ENCODE measurements at places on chromosomes 1 and 21.

GRCh38 chr1:56644919-56645676 lies at the start of gene PRKAA2:
Gene PRKAA2, plus strand, starts transcription at chr1:56645314. Its CDS starts 74 bp downstream, at chr1:56645388.
- DNase-seq: no peak

DNA sequence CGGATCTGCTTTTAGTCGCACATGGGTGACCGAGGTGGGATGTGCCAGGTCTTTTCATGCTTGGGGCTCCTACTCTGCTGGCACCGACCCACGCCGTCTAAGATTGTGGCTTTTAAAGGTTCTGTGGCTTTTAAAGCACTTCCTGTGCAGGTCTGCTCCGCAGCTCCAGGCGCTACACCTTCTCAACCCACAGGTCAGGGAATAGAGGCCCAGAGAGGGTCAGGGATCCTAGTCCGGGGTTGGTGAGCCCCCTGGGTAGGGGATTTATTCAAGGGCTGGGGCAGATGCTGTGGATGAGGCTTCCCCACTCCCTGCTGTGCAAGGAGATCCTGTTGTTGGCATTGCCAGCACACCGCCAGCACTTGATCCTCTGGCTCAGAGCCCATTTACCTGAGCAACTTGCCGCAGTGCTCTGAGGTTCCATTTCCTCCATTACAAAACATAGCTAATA lies 212.8 kb upstream of the RAB4A start:
- no peak for DNase-seq

- DNase-seq: no peak
Measured at GRCh38 chr1:243452092-243452491, 196.3 kb downstream of the SDCCAG8 start.

- no peak for DNase-seq
Measured at GRCh38 chr1:90753556-90753955, 36.5 kb upstream of the BARHL2 start.

GRCh38 chr1:156889802-156890580 lies 3.5 kb upstream of the PEAR1 start:
- no peak for DNase-seq

DNA sequence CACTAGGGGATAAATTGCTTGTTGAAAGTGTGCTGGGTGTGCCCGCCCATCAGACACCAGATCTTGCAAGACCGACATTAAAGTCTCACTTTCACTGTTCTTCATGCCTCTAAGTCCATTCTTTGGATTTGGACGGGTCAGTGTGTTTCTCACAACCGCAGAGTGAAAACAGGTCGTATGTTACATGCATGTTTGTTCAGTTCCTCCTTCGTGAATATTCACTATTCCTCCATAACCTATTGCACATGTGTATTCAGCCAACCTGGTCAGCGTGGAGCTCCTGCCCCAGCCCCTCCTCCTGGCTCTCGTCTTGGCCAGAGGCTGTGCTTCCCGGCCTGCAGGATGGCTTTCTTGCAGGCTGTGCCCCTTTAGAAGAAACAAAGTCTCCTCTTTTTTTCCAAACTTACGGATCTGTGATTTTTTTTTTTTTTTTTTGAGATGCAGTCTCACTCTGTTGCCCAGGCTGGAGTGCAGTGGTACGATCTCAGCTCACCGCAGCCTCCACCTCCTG lies 2.2 kb upstream of the KRTAP10-6 start:
- DNase-seq: peak; percentile 4

- DNase-seq: no peak
Measured at GRCh38 chr1:19046972-19047731, 90.7 kb upstream of the IFFO2 start.

DNA sequence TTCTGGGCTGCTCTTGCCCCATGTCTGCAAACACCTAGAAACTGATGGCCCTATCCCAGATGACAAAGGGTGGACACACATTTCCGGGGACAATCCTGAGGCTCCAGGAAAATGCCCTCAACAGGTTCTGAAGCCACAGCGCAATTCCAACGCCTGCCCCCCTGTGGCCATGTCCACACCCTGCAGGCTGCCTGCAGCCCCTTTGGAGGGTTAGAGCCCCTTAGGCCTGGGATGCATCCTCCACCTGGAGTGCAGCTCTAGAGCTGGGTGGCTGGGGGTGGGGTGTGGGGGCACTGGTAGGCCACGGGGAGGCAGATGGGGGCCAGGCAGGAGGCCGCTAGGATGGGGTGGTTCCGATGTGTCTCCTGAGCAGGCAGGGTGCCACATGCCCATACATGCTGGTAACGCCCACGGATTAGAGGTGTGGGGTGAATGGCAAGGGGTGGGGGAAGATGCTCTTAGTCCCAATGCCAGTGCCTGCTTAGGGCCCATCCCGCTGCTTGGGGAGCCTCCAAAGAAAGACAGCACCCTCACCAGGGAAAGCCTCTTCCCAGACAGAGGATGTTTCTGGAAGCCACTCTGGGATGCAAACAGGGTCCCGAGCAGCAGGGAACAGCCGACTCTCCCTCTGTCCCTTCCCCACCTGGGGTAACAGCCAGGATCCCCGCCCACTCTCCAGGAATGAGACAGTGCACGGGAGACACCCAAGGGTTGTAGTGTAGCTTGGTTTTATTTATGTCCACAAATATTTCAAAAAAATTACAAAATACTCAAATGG lies 34.0 kb downstream of the SLC45A1 start:
- DNase-seq: no peak

DNA sequence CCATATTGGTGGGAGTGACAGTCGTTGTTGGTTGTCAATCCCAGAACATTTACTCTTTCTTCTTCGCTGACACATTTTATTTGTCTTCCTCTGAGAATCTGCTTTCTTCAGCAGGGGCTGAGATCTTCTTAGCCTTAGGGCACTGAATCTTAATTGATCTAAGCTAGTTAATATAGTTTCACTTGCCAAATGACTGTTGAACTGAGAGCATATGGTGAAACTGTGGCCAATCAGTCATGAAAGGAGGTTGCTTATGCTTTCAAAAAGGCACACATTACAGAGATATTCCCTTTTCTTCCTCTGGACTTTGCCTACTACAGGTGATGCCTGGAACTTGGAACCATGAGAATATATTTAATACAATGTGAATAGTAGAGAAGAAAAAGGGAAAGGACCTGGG lies 60.0 kb upstream of the KIAA0040 start:
- no peak for DNase-seq

All from vagina (tissue), 2 donors.